Stimulated activated CD8-positive, alpha-beta memory T cell treated with anti-CD3 and anti-CD28 coated beads, Interleukin-4, amount 100 ng/mL, for 24 hours (primary cell): ENCODE measurements at places on chromosomes 2 and 18.

- no peak for DNase-seq
Measured at GRCh38 chr2:187775196-187775595, 221.0 kb upstream of the TFPI start.

DNA sequence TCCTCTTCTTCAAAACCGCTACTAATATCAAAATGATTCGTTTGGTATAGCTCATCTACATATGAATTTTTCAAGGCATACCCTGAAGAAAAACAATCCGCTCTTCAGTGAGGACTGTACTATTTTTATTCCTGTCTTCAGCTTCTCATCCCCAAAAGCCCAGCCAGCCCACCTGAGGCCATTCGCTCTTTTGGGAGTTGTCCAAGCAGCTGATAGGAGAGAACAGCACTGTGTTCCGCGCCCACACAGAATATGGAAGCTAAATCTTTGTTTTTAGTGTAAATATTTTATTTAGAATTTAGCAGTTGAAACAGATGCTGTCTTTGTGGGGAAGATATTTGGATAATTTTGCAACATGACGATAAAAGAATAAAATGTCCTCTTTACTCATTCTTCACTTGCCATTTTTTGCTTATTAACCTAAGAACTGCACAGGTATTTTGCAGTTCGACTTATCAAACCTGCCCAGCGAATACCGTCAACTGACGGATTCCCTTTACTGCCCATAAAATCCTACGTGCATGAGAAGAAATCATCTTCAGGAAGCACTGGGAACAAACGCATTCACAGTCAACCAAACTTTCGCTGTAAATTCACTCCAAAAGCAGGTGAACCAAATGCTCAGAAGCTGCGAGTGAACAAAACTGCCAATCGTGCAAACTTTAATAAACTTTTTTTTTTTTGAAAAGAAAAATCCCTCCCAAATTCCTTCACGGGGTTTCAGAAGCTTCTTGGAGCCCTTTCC lies 3.4 kb downstream of the ZNF521 start:
- no peak for DNase-seq

- DNase-seq, result no peak
Measured at GRCh38 chr2:45681675-45682074, 30.2 kb downstream of the PRKCE start.

DNA sequence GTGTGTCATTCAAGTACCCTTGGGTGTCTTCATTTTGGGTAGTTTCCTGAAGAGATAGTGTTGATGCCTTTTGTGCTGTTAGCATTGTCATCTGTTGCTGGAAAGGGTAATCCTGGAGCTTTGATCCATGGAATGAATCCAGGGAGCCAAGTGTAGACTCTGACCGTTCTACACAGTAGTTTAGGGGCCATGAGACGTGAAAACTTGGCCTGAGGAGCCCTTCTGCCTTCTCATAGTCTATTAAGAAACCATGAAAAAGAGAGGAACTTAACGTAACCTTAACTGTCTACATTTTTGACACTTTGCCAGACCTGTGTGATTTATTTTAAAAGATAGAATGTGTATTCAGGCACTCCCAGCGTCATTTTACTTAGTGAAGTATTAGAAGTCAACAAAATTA lies 194.0 kb downstream of the BABAM2 start:
- DNase-seq, result no peak

DNA sequence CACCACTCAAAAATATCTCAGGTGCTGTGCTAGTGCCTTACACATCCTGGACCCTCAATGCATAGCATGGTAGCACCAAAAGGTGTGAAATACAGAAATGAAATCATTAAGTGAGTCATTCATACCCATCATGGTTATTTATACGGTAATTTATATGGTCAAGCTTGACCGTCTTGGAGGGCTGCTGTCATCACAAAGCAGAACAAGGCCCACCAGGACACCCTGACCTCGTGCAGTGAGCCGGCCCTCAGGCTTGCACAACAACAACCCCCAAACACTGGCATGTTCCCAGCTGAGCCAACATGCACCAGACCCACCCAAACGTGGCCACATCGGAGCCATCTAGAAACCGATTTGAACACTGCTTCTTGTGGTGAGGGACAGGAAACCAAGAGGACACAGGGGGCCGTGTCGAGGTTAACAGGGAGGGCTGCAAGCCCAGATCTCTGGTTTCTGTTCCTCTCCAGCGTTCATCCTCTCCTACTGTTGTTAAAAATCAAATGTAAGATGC lies 378.5 kb upstream of the ID2 start:
- DNase-seq, result peak; percentile 60
